ENCODE measurements at places on chromosomes 5 and 9. TPM values are rescaled to one million over a fixed set of nuclear protein-coding genes. Genes with fewer than 3 reads are reported as not detected.

NFX1 gene
- total RNA-seq = 37.0 TPM

IFNK gene
- not detected for total RNA-seq

IL31RA gene
- total RNA-seq = 0.16 TPM

DNA sequence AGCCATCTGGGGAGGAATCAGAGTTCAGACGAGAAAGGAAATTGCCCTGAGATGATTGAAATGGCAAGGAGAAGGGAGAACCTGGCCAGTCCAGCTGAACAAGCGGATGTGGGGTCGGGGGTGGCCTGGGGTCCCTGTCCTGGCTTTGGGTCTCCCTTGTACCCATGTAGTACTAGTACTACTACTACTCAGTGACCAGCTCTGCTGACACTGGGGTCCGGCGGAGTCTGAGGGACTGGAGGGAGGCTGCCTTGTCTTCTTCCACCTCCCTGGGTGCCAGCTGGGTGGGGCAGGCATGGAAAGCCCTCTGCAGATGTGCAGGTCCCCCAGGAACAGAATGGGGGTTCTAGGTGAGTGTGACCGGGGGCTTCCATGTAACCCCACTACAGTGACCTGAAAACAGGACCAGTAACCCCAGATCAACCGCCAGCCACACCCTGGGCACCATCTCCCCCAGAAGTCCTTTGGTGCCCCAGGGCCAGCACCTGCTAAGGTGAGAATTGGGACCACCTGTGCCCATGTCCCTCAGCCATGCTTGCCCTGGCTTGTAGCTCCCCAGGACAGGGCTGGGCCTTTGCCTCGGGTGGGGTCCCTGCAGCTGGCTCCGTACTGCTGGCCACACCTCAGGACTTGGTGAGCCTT is 89.1 kb upstream of the COL5A1 start:
- no peak for DNase-seq

- DNase-seq = no peak
These were observed 16.1 kb upstream of the MARCHF3 start for GRCh38 chr5:127046343-127047072.

- no peak for DNase-seq
These were observed 322.4 kb upstream of the GRAMD2B start for GRCh38 chr5:126100767-126101166.

DNA sequence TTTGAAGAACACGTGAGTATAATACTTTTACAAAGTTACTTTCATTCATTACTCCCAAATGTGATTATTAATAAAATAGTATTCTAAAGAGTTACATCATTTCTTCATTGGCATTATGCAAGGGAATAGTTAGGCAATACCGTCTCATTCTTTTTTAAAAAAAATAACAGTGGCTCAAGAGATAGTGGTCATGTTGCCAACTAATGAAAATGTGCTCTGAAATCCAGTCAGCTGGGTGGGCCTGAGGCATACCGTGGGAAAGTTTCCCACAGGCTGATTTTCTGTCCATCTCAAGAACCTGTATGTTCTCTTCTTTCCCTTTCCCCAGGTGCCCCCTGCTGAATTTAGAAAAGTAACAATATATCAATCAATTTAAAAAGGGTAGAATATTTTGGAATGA is 40.8 kb upstream of the ROPN1L start:
- no peak for DNase-seq

DNA sequence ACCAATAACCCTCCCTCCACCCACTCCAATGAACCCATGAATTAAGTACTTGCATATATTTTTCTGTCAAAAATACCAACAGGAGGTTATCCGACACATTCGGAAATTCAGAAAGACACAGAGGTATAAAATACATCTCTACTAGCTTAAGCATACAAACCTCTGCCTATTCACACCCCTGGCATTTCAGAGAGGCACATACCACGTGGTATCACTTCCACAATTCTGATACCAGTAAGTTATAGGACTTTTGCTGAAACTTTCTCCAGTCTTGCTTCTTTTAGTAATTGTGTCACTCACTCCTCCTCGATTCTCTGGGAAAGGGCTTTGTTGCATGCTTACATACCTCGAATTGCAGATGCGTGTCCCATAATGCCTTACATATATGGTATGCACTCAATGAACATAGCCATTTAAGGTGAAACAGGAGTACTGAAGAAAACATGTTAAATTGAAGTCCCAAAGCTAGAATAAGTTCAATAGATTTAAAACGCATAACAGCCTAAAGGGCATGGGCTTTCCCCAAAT is 58.1 kb downstream of the TLE1 start:
- DNase-seq = no peak

- DNase-seq = no peak
These were observed 83.0 kb upstream of the SLC1A3 start for GRCh38 chr5:36523450-36523849.

DNA sequence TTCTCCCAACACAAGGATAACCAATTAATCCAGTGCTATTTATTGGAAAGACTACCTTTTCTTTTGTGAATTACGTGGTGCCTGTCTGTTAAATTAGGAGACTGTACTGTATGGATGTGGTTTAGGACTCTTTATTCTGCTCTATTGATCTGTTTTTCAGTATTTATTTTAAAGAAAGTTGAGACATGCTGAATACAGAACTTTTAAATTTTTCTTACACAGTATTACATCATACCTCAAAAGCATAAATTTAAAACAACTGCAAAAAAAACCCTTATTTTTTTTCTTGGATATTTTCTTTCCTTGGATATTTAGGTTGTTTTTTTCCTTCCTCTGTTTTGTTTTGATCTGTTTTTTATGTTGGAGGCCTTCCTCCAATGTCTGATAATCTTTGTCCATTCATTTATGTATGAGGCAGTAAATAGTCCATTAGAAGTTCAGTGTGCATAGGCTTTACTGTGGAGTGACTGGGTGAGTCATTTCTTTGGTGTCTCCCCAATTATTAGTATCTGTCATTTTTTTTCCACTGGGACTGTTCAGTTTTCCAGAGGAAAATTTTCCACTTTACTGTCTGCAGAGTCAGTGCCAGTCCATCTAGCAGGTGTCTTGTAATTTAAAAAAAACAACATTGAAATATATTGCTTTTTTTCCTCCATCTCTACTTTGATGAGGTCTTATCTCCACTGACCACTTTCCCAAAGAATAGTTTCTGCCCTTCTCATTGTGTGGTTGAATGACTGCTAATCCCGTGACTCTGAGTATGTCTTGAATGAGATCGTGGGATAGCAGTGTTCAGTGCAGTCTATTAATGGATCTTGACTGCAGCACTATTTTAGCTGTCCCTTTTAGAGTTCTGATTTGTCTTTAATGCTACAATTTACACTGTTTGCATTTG is 15.2 kb downstream of the CYSTM1 start:
- DNase-seq = peak; percentile 89

- no peak for DNase-seq
These were observed 355.1 kb upstream of the GRIA1 start for GRCh38 chr5:153135411-153135810.

- no peak for DNase-seq
These were observed 128.5 kb upstream of the LPCAT1 start for GRCh38 chr5:1651971-1652872.

Measured in myocyte (in vitro differentiated cells).